Jurkat, Clone E6-1 (cell line): ENCODE measurements at places on chromosomes 13 and 19.
A peak's percentile ranks its signal among the peaks of the same experiment; 100 is the strongest.

DNA sequence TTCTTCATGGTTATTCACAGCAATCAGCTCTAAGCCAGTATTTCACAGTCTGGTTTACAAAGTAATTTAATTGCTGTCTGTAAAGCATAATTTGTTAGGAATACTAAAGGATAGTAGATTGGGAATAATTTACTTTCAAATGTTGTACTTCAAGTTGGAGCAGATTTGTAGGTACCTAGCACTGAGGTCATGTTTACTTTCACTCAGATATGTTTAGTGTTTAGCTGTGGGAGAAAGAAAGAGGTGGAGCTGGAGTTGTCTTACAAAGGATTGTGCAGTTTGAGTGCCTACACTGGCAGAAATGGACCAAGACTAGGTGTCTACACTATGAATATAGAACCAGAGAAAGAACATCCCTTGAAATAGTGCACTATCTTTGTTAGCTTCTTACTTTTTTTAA lies 464.6 kb downstream of the PCDH9 start:
- DNase-seq: no peak

DNA sequence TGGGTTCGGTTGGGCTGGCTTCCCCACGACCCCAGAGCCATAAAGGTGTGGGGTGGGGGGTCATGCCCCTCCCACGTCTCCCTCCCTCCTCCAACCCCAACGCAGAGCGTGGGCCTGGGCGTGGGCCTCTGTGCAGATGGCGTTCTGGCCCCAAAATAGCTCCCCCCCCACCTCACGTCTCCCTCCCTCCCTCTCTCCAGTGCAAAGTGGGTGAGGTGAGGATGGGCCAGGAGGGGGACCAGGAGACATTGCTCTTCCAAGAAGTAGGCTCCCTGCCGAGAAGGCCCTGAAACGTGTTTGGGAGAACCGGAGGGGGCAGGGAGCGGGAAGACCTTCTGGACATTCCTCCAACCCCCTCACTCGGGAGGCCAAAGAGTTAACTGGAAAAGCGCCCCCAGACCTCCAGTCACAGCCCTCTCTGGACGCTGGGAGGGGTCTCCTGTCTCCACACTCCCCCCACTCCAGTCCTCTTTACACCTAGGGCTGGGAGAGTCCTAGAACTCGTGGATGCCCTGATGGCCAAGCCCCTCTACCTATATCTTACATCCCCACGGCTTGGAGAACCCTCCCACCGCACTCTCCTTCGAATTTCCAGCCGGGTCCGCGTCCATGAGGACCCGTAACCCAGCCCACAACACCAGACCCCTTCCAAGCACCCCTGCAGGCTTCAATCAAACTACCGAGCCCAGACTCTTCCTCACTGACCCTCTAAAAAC lies 855 bp downstream of the UNC13A start:
- DNase-seq: no peak

DNA sequence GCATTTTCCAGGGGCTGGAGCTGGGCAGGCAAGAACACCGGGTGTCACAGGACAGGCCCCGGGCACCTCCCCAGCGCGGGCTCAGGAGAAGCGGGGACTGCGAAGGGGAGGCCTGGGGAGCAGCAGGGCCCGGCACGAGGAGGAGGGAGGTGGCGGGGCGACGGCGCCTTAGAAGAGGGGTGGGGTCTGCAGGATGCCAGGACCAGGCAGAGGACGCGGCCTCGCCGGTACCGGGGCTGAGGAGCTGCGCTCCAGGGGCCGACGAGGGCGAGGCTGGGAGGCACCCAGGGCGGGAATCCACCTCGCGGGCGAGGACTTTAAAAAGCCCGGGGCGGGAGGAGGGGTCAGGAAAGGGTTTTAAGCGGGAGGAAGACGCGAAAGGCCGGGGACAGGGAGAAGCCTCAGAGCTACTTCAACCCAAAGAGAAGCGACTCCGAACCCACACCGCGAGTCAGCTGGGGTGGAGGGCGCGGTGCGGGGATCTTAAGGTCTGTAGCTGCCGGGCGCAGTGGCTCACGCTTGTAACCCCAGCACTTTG lies 665 bp downstream of the ZNF347 start:
- DNase-seq: no peak

DNA sequence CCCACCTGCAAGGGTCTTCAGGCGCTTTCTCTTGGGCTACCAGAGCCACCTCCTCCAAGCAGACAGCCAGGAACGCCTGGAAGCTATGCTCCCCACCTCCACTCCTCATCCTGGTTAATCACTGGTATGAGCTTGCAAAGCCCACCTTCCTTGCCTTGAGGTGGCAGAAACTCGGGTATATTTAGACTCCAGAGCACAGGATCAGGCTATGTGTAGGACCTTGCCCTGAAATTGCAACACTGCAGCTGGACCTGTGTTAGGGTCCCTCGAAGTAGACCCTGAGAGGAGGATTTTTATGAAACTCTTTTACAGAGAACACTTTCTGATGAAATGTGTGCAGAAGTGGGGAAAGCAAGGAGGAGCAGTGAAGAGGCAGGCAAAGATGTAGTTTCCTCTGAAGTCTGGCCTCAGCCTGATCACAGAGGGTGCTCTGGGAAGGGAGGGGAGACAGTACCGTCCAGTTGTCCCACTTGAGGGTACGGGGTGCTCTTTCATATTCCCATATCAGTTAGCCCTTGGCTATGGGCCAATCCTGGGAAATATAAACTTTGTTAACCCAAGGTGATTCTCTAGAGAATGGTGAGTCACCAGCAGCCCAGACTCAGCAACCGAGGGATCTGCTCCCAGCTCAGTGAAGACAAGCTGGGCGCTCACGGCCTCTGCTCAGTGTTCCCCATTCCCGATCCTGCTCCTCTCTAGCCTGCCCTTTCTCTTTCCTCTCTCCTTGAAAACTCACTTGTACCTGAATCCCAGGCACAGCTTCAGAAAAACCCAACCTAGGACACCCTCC lies 157.9 kb downstream of the UQCRFS1 start:
- DNase-seq: no peak

GRCh38 chr19:49975051-49975450 lies 14.1 kb upstream of the SIGLEC11 start:
- DNase-seq: no peak

DNA sequence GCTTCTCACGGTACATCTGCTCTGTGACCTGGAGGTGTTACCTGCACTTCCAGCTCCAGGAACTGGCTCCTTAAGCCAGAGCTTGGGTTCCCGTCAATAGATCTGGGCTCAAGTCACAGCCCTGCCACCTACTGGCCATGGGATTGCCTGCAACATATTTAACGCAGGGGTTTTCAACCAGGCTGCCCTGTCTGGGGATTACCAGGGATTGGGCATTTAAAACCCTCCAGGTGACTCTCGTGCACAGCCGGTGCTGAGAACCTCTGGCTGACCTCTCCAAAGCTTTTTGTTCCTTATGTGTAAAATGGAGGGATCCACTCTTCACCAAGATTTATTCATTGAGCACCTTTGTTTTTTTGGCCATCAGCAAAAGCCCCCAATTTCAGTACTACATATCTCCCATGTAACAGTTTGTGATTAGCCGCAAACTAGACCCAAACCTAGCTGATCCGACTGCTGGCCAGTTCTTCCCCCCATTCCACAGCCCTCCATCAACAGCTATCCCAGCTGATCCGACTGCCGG lies 76.6 kb upstream of the STK24 start:
- DNase-seq: peak; percentile 50

DNA sequence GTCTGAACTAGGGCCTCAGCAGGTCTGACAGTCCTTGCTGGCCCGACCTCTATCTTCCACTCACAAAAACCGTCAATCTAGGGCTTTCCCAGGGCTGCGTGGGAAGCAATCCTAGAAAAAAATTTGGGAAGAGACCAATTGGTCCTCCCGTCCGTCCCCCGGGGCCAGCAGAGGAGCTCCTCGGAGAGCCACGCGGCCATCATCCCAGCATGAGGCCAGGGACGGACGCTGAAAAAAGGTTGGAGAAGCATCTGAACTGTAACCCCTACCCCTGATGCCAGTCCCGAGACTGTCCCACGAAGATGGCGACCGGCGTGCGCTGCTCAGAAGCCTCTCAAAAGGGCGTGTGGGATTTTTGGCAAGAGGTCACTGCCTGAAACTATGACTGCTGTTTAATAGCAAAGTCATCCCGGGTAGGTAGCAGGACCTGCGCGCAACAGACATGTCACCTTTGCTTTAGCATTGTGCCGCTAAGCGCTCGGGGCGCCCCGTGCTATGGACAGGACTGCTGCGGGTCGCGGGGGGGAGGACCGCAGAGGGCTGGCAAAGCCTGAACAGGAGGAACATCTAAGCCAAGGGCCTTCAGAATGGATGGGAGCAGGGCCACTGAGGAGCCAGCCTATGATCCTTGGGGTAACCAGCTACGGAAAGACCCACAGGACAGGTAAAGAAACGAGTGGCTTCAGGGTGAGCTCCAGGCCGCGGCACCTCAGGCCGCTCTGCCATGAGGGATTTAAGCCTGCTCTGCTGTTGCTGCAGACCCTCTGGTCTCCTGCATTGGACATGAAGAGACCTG lies 10.6 kb downstream of the AKAP8 start:
- no peak for DNase-seq

DNA sequence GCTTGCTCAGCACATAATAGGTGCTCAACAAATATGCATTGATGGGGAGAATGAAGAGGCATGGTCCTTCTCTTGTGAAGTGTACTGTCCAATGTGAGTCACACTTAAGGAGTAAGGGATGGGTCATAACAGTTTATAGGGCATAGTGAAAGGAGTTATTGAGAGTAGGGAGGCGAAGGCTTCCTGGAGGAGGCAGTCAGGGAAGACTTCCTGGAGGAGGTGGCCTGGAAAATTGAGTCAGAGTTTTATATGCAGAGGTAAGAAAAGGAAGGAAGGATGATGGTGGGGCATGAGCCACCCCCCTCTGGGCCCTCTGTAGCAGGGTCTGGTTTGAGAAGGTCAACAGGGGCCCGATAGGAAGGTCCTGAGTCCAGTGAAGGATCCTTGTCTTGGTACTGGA lies 57.0 kb upstream of the ZNF536 start:
- no peak for DNase-seq

DNA sequence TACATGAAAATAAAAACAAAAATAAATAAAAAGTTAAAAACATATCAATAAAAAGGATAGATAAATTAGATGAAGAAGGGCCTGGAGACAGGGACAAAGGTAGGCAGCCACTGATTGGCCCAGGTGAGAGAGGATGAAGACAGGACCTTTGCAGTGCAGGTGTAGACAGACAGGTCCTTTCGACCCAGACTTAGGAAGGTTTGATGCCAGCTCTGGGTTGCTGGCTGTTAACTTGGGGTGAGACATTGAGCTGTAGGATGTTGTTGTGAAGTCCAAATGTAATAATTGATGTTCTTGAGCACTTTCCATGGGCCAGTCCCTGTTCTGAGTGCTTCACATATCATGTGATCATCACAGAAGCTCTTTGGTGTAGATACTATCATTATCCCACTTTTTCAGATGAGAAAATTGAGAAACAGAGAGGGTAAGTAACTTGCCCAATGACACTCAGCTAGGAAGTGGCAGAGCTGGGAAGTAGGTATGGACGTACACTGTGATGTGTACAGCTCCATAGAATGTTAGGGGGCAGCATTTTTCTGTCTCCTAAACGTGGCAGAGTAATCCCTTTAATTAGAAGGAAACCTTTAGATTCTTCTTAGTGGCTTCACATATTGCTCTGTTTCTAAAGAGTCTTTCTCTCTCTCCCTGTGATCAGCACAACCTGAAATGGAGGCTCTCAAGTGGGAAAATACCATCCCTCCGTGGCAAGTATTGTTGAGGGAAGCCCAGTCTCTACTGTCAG lies 76.0 kb upstream of the STK24 start:
- DNase-seq: no peak

- no peak for DNase-seq
These were observed 3.7 kb upstream of the ZNF329 start for GRCh38 chr19:58154287-58154678.

- DNase-seq: peak; percentile 78
These were observed 13.8 kb downstream of the SH2D3A start for GRCh38 chr19:6753178-6754031.

- no peak for DNase-seq
These were observed 15.9 kb downstream of the CYTH2 start for GRCh38 chr19:48484931-48485612.
